ENCODE measurements at places on chromosomes 16 and 17.
A peak's percentile ranks its signal among the peaks of the same experiment; 100 is the strongest.

DNA sequence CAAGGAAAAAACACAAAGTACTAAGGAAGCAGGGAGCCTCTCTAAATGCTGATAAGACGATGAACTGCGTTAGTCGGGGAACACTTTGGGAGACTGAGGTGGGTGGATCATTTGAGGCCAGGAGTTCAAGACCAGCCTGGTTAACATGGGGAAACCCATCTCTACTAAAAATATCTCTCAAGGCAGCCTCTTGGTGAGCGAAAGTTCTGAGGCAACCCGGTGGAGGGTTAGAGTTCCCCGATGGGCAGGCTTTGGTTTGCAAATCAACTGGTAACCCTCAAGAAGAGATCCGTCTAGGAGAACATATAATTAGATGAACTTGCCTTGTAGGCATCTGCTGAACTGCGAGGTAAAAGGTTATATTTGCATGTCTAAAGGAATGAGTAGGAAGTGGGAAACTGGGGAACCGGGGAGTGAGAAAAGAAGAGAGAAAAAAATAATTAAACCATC is 44.6 kb downstream of the WSB1 start:
- no peak for DNase-seq

- no peak for DNase-seq
These were observed 5.8 kb downstream of the TRIM25 start for GRCh38 chr17:56908001-56908542.

- no peak for DNase-seq
These were observed at the start of gene PRAC2 for GRCh38 chr17:48722915-48723422. Gene PRAC2, plus strand, starts transcription at chr17:48723185. Its CDS starts 1,226 bp downstream, at chr17:48724411.

DNA sequence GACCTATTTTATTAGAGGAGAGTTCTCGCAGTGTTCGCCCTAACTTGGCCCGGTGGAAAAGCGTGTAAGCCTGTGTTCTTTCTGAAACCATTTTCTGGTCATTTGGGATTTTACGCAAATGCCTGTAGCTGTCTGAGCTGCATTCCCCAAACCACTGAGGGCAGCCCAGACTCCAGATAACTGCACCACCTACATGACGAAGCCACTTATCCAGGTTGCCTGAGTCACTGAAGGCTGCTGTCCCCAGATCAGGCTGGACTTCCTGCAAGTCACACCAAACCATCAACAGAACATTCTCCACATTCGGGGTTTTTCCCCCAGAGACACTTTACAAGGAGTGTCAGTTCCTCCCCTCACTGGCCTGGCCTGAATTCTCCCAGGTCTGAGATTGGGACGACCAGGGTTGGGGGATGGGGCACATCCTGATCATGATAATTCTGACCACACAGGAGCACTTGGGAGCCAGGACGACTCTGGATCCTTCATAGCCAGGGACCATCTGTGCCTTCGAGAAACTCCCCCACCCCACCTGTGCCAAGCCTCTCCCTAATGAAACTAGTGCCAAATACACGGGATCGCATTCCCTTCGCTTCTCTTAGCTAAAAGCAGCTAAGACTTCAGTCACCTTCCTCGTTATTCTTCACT is 2.3 kb downstream of the RPRML start:
- no peak for DNase-seq

DNA sequence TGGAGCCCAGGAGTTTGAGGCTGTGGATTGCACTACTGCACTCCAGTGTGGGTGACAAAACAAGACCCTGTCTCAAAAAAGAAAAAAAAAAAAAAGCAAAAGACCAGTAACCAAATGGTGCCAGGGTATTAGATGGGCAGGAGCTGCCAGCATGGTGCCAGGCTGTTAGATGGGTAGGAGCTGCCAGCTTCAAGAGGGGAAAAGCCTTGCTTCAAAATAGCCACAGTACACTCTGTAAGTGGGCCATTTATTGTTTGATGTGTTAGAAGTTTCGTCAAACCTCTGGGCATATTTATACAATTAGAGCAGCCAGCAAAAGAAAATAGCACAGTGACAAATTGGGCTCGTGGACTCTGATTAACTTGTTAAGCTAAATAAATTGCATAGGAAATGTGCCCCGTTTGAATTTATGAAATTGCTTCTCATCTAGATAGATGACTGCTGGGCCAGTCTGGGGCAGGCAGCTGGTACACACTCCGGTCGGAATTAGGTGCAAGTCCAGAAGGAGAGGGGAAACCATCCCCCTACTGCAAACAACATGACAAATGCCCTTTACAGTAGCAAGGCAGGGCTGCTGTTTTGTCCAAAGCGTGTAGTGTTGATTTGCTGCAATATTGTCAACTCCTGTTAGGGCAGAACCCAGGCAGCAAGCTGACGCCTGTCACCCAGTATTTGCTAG is 126.3 kb upstream of the IRX3 start:
- DNase-seq: no peak

DNA sequence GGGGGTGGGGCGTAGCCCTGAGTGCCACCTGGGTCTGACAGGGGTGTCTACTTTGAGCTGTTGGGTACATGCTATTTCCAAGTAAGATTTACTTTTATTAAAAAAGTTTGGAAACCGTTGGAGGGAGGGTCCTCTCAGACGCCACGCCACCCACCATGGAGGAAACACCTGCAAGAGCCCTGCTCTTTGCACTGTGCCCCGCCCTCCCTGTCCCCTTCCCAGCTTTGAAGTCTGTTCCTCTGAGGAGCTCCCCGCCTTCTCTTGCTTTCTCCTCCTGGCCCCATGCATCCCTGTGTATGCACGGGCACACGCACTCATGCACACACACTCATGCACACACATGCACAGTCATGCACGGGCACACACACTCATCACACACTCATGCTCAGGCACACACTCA is 15.5 kb downstream of the ADGRG1 start:
- DNase-seq: no peak

- DNase-seq: peak; percentile 62
These were observed 23.8 kb upstream of the SLC12A3 start for GRCh38 chr16:56841233-56841632.

DNA sequence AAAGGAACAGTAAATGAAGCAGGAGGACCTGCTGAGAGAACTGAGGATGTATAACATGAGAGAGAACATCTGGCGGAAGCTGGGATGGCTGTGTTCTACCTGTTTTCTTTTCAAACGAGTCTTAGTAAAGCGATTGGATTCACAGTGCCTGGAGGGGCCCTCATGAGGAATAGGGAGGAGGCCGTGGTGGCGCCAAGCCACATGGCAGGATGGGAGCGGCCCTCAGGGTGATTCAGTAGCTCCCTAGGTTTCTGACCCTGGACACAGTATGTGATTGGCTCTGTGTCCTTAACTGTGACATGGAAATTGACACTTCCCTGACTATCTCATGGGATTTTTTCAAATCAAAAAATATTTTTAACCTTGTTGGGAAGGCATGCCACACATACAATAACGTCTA is 32.1 kb downstream of the USP43 start:
- no peak for DNase-seq

DNA sequence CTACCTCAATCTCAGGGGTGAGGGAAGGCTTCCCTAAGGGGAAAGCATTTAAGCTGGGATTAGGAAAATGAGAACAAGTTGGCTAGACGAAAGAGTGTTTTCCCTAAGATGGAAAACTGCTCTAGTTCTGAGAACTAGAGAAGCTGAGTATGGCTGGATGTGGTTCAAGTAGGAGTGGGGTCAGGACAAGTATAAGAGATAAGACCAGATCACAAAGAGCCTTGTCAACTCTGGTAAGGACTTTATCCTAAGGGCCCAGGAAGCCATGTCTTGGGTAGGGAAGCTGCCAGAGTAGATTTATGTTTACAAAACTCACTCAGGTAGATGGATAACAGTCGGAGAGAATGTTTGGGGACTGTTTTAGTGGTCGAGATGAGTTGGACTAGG is 1.7 kb downstream of the ANKS4B start:
- no peak for DNase-seq

Measured in tongue (tissue), 3 donors.